Activated gamma-delta T cell treated with anti-CD3 and anti-CD28 coated beads, Interleukin-2, amount 50 U/mL, for 16 hours (primary cell): ENCODE measurements at places on chromosomes 5 and 9.

GRCh38 chr9:95831810-95832209 is 43.7 kb upstream of the ERCC6L2 start:
- no peak for DNase-seq

DNA sequence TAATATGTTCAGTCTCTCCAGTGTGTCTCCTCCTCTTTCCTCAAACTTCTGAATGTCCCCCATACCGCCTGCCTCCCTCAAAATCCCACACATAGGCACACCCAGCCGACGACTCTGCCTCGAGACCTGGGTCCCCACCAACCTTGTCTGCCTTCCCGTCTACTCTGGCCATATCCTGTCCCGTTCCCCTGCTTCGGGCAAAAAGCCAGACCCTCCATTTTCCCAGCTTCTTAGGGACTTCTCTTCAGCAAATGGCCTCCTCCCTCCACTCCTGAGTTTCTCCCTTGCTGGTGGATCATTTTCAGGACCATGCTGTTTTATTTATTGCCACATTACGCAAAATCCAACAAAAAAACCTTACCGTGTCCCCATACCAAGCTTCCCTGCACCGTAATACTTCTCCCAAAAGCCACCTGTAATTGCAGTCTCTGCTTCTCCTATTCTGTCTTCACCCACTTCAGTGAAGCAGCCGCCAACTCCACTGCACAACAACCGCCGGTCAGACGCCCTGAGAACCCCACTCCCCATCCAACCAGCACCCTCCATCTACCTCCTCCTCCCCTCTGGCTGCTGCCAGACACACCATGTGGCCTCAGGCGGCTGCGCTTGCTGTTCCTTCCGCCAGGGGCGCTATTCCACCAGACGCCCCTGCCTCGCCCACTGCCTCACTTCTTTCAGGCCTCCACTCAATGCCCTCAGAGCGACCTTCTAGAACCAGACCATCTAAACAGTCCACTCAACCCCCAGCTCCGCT is 117.0 kb downstream of the TRPM6 start:
- DNase-seq: no peak

GRCh38 chr5:18749763-18750162 is 1115.5 kb downstream of the TAF11L14 start:
- no peak for DNase-seq

DNA sequence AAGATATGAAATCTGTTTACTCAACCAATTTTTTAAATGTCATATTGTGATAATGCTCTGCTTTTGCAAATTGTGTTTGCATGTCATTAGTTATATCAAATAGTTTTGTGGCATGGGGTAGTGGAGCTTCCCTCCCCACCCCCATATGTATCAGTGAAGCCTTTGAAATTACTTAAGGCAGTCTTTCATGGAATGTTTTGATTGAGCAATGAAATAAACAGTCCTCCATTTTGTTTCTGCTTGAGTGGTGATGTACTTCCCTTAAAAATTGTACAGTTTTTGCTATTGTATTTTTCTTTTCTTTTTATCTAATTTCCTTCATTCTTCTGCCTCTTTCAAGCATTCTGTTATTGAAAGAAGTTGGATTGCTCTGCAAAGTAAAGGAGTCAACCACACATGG is 3.5 kb downstream of the SOWAHA start:
- DNase-seq: no peak

- DNase-seq: no peak
Observed at GRCh38 chr5:74406844-74407243, 233.7 kb downstream of the ENC1 start.

DNA sequence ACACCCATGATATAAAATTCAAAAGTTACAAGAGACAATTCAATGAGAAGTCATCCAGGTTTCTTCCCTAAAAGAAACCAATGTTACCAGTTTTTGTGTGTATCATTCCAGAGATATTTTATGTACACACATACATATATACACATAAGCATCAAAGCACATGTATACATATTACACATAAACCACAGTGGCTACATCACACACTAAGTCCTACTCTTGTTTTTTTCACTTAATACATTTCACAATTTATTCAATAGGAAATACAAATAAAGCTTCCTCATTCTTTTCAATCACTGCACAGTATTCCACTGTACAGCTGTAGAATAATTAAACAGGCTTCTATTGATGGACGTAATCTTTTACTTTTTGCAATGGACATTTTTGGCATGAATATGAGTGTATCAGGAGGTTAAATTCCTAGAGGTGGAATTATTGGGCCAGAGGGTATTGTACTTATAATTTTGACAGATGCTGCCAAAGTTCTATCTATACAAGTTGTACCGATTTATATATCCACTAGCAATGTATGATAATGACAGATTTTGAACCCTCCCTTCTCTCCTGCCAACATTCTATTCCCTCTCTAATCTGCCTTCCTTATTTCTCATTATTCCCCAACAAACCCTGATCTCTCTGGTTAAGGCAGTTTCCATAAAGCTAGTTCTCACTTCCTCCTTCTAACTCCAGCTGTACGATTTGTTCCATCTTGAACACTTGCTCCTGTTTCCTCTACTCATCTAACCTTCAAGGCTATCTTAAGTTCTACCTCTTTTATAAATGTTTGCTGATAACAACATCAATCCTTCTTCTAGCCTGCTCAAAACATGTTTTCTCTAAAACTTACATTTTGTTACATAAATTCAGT is 35.2 kb downstream of the MRPS27 start:
- no peak for DNase-seq

DNA sequence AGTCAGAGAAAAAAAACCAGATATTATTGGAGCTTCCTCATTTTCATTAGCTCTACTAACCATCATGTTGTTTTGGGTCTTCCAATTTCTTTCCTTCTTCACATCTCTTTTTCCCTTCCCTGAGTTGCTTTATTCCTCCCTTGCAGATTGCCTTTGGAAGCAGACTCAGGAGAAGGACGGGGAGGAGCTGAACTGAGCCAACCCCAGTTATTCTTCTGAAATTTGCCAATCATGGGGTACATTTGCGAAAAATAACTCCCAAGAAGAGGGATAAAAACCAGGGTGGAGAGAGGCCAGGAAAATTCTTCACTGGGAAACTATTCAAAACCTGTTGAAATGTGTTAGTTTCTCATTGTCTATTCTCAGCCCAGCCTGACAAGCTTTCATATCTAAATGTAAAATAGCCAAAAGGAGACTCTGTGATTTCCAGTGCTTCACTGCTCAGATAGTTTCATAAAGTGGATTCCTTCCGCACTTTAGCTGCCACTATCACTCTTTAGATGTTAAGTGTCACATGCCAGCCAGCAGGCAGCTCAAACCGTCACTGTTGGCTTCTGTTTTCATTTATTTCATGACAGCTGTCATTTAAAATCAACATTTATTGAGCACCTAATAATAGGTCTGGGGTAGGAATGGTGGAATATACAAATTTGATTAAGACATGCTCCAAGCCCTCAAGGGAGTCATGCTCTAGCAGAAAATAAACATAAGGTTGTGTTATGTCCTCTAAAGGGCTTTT is 204.5 kb downstream of the SREK1 start:
- no peak for DNase-seq

GRCh38 chr5:157222506-157223230 is 42.0 kb downstream of the ITK start:
- no peak for DNase-seq

DNA sequence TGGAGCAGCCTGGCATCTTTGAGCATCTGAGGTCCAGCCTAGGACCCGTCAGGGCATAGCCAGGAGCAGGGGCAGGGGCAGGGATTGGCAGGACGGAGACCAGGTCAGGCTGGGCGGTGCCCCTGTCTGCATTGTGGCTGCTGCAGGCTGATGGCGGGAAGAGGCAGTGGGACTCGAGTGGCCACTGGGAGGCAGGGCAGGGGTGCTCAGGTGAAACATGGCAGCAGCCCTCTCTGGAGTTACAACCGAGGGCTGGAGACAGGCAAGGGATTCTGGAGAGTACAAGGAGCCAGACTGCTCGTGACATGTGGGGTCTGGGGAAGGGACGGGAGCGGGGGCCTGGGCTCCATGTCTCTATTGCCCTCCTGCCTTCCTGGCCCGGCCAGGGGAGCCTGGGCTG is 97.4 kb upstream of the RAPGEF1 start:
- DNase-seq: no peak

DNA sequence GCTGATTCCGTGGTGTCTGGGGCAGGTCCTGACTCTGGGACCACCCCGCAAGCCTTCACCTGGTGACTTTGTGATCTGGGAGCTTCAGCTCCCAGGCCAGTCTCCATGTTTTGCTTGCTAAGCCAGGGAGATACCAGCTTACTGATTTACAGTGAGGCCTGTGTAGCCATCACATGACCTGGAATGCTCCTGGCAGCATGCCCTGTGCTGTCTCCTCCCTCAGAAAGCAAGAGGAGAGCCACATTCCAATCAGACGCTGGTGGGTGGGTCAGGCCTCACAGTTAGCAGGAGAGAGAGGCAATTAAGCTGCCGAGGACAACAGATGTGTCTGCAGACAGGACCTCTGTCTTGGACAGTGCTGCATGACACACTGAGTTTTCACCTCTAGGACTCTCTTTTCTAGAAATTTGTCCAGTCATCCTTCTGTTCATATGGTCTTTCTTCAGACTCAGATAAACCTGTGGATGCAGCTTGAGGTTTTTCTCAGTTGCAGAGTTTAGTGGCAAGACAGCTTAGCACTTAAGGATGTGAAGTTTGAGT is 24.4 kb upstream of the GRPEL2 start:
- DNase-seq: no peak

DNA sequence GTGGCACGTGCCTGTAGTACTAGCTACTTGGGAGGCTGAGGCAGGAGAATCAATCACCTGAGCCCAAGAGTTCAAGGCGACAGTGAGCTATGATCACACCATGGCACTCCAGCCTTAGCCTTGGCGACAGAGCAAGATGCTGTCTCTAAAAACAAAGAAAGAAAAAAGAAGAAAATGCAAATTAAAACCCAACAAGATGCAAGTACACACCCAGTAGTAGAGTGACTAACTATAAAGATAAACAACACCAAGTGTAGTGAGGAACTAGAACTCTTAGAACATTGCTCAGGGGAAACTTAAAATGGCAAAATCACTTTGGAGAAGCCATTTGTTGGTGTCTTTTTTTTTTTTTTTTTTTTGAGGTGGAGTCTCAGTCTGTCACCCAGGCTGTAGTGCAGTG is 34.7 kb upstream of the RARS1 start:
- DNase-seq: no peak

- no peak for DNase-seq
Observed at GRCh38 chr5:83503662-83504061, 32.1 kb downstream of the VCAN start.
